ENCODE measurements at places on chromosomes 3 and 15.

DNA sequence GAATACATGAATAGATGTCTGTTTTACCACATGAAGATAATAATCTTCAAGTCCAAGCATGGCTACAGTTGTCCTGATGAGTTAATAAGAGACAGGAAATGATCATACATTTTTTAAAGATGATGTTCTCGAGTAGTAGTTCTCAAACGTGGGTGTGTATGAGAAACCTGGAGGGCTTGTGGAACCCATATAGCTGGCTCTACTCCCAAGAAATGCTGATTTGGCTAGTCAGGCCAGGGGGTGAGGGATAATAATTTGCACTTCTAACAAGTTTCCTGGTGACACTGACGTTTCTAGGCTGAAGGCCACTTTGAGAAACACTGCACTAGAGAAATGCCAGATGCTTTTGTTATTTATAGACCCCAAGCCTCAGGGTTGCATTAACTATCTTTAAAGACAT, 37.0 kb downstream of the ROPN1B start:
- H3K27me3 ChIP-seq = no peaks in the 10 kb centered on the region
- H3K4me1 ChIP-seq = no peaks in the 10 kb centered on the region
- H3K4me3 ChIP-seq = no peak overlapping the region
- H3K27ac ChIP-seq = no peak overlapping the region
- peaks cover 9% of the 10 kb centered on the region for H3K36me3 ChIP-seq

GRCh38 chr3:28553175-28553574, 204.6 kb upstream of the AZI2 start:
- no peaks in the 10 kb centered on the region for H3K27me3 ChIP-seq
- no peaks in the 10 kb centered on the region for H3K4me1 ChIP-seq
- H3K4me3 ChIP-seq = no peak overlapping the region
- no peaks in the 10 kb centered on the region for H3K36me3 ChIP-seq
- DNase-seq = no peak

DNA sequence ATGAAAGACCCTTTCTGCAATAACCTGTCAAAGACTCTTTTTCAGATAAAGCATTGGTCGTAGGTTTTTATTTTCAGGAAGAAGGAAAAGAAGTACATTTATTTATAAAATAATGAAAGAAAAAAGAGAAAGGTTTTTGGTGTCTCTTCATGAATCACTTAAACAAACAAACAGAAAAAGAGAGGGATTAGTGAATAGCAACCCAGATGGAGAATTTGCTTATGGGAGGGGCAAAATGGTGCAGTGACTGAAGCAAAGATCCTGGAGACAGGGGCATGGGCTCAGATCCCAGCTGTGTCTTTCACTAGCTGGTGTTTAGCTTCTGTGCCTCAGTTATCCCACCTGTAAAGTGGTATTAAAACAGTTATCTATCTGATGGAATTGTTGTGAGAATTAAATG, 78.6 kb upstream of the PFN2 start:
- no peak overlapping the region for H3K27ac ChIP-seq
- no peaks in the 10 kb centered on the region for H3K4me1 ChIP-seq
- no peaks in the 10 kb centered on the region for H3K36me3 ChIP-seq
- H3K27me3 ChIP-seq = peaks cover 12% of the 10 kb centered on the region
- no peak for DNase-seq

DNA sequence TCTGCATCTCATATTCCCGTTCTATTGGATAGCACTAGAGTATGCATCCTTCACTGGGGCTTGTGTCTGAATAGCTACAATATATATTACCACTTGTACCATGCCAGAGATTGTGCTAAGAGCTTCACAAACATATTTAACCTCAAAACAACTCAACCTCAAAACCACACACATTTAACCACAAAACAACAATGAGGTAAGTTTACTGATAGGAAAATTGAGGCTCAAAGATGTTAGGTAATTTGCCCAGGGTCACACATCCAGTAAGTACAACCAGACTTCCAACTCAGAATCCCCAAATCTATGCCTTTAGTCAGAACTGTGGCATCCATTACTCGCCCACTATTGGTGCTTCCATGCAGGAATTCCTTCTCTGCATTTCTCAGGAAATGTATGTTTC, 220.0 kb downstream of the FAM43A start:
- DNase-seq = no peak
- H3K4me3 ChIP-seq = no peak overlapping the region
- peaks cover 4% of the 10 kb centered on the region for H3K4me1 ChIP-seq
- peaks cover 15% of the 10 kb centered on the region for H3K27me3 ChIP-seq
- H3K36me3 ChIP-seq = no peaks in the 10 kb centered on the region

DNA sequence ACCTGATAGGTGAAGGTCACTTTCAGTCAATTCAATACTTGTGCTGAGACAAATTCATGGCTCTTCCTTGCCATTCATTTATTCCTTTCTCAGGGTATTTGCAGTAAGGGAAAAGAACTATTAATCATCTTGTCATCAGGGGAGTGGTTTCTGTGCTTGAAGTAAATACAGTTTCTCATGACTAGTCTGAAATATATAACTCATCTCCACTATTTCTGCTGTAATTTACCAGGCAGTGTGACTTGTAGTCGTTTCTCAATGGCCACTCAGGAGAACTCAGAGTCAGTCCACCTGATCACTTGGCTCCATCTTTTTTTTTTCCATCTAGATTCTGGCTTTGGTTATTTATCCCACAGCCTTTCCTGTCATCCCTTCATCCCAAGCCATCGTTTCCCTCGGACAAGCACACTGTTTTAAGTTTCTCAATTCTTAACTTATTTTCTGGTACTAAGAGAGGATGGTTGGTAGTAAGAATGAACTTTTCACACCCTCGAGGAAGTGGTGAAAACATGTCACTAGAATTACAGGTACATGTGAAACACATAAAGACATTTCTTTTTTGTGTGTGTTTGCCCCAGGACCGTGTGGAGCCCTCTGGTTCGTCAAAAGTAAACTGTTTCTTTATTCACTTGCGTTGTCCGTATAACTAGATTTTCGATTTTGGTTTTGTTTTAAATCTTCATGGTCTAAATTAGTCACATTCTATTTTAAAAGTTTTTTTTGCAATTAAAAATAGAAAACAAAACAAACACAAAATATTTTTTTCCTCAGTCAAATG, 620.2 kb downstream of the ZBBX start:
- H3K4me1 ChIP-seq = no peaks in the 10 kb centered on the region
- no peak for DNase-seq
- no peaks in the 10 kb centered on the region for H3K27me3 ChIP-seq
- H3K36me3 ChIP-seq = no peaks in the 10 kb centered on the region

- H3K36me3 ChIP-seq = peaks cover 41% of the 10 kb centered on the region
- peaks cover 36% of the 10 kb centered on the region for H3K4me1 ChIP-seq
- DNase-seq = no peak
Observed at GRCh38 chr3:38371541-38372213, 25.1 kb downstream of the XYLB start.

- DNase-seq = no peak
- no peaks in the 10 kb centered on the region for H3K27me3 ChIP-seq
- H3K4me3 ChIP-seq = no peak overlapping the region
- H3K4me1 ChIP-seq = peaks cover 26% of the 10 kb centered on the region
- H3K27ac ChIP-seq = no peak overlapping the region
Observed at GRCh38 chr3:10173926-10174435, 9.3 kb downstream of the IRAK2 start.

- no peaks in the 10 kb centered on the region for H3K27me3 ChIP-seq
- H3K36me3 ChIP-seq = peaks cover 44% of the 10 kb centered on the region
- H3K27ac ChIP-seq = no peak overlapping the region
- no peak overlapping the region for H3K4me3 ChIP-seq
- peaks cover 12% of the 10 kb centered on the region for H3K4me1 ChIP-seq
- peak; percentile 38 for DNase-seq
Observed at GRCh38 chr3:196378146-196378841, 40.1 kb upstream of the TM4SF19 start.

- H3K36me3 ChIP-seq = peaks cover 4% of the 10 kb centered on the region
- H3K27me3 ChIP-seq = no peaks in the 10 kb centered on the region
- DNase-seq = peak; percentile 87
- H3K4me3 ChIP-seq = peak overlapping the region; percentile 71
Observed at GRCh38 chr3:16842272-16843270, 42.2 kb upstream of the PLCL2 start.

DNA sequence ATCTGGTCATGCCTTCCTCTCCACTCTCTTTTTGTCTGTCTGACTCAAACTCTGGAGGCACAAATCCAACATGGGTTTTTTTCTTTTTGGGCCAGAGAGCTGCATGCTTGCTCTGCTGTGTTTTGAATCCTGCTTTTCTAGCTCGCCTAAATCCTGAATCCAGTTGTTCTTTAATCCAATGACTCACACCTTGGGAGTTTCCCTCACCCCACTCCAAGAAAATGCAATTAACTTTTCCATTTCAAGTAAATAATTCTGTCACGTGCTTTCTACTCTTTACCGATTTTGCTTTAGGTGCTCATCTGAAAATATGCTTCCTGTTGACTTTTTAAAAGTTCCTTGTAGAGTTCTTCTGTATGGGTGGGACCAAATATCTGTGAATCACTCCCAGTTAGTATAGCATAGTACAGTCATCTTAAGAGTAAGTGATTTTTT, 47.6 kb downstream of the SLMAP start:
- H3K4me1 ChIP-seq = peaks cover 43% of the 10 kb centered on the region
- no peaks in the 10 kb centered on the region for H3K27me3 ChIP-seq
- DNase-seq = peak; percentile 7
- H3K27ac ChIP-seq = peak overlapping the region; percentile 90

GRCh38 chr3:136346486-136346885, 96.3 kb downstream of the PCCB start:
- no peak overlapping the region for H3K27ac ChIP-seq
- no peaks in the 10 kb centered on the region for H3K27me3 ChIP-seq
- no peak for DNase-seq

- no peak overlapping the region for H3K27ac ChIP-seq
- no peaks in the 10 kb centered on the region for H3K36me3 ChIP-seq
- DNase-seq = no peak
- H3K27me3 ChIP-seq = no peaks in the 10 kb centered on the region
- H3K4me1 ChIP-seq = no peaks in the 10 kb centered on the region
- no peak overlapping the region for H3K4me3 ChIP-seq
Observed at GRCh38 chr3:173044998-173045397, 96.0 kb downstream of the SPATA16 start.

DNA sequence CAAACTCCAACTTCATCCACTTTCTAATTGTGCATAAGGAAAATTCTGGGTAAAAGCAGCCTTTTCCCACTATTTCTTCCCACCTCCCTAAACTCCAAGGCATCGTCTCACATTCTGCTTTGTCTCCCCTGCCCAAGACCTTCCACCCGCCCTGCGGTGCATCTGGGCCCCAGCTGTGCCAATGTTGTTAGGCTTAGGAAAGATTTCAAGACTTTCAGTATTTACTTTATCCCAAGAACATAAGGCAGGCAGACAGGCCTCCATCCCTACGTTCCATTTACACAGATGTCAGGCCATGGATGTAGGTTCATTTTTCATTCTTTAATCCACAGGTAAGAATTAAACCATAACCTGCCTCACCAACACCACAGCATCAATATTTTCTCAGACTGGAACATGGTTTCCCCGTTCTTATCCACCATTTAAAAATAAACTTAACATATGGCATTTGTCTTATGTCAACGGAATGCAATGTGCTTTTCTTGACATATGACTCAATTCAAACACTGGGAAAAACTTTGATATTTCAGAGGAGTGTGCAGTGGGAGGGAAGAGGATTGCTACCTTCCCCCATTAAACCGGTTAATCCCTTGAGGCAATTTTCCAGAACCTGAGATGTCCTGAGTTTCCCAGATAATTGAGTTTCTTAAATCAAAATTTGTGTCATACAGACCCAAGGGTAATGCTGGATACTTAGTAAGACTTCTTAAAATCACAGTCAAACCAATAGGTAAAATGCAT, 238.0 kb upstream of the LRIG1 start:
- H3K4me1 ChIP-seq = no peaks in the 10 kb centered on the region
- H3K27me3 ChIP-seq = peaks cover 3% of the 10 kb centered on the region
- no peak for DNase-seq
- H3K4me3 ChIP-seq = no peak overlapping the region
- H3K36me3 ChIP-seq = no peaks in the 10 kb centered on the region

DNA sequence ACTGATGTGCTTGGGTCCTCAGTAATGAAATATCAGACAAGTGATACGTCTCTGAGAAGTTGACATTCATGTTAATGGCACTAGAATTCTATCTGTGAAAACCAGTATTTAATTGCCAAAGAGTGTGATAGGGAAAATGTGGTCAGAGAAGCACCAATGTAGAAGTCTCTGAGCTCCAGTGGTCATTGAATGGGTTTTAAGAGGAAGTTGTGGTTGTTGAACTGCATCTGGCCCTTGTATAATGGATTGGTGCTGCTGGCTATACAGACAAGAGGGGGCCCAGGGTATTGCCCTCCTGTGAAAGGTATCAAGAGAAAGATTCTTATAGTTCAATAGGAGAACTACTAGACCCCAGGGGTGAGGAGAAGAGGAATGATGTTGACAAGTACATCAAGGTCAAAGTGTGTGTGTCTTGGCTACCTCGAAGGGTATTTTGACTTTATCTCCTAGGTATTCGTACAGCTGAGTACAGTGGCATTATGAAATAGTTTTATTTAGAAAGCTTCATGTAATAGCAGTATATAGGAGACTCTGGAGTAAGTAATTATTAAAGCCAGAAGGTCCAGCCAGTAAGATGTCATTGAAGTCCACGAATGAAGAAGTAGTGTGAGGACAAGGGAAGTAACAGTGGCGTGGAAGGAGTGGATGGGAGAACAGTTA, 47.1 kb downstream of the CHD2 start:
- no peak overlapping the region for H3K27ac ChIP-seq
- no peaks in the 10 kb centered on the region for H3K27me3 ChIP-seq
- no peak for DNase-seq
- H3K4me3 ChIP-seq = no peak overlapping the region
- peaks cover 96% of the 10 kb centered on the region for H3K36me3 ChIP-seq
- no peaks in the 10 kb centered on the region for H3K4me1 ChIP-seq

- no peak overlapping the region for H3K4me3 ChIP-seq
- no peak overlapping the region for H3K27ac ChIP-seq
- peaks cover 3% of the 10 kb centered on the region for H3K27me3 ChIP-seq
- no peak for DNase-seq
- H3K36me3 ChIP-seq = no peaks in the 10 kb centered on the region
Observed at GRCh38 chr3:12758025-12758781, 856 bp downstream of the TMEM40 start.

DNA sequence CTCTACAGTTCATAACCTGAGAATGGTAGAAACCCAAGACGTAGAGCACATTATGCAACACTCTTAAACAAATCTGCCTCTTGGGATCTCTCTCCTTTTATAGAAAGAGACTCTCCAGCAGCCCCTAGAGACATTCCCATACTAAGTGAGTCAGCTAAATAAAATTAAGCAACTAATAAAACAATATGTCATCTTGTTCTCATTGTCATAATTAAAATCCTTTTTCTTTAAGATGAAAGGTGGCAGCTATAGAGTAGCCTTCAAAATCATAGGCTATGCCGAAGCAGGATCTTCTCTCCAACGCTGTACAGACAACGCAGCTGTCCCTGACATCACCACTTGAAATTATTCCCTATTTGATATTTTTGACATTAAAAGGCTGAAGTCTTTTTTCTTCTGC, 790.0 kb downstream of the FHIT start:
- H3K4me1 ChIP-seq = no peaks in the 10 kb centered on the region
- no peaks in the 10 kb centered on the region for H3K36me3 ChIP-seq
- H3K27ac ChIP-seq = no peak overlapping the region
- DNase-seq = no peak
- H3K27me3 ChIP-seq = no peaks in the 10 kb centered on the region

All from activated CD4-positive, alpha-beta T cell treated with anti-CD3 and anti-CD28 coated beads, Interleukin-2, amount 10 ng/mL, durations not matched to agents 7 days and 5 days (primary cell).